ENCODE measurements at places on chromosomes 3 and 15. TPM values are rescaled to one million over a fixed set of nuclear protein-coding genes. Genes with fewer than 3 reads are reported as not detected.

Gene PCOLCE2
- 9.3 TPM for total RNA-seq

DNA sequence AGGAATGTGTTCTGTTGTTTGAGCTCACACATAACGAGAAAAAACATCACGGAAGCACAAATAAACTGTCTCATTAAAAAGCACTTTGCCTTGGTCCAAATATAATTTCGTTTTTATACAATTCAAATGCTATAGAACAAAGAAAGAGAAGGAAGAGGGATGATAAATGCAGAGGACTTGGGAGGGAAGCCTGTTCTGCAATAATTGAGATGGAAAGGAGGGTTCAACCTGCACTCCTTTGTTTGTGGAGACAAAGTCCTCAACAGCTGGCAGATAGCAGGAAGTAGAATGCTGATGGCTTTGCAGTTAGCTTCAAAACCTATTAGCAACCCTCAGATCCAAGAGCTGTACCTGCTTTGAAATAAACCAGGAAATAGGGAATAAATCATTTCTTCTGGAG, 1010.8 kb downstream of the FHIT start:
- no peak for DNase-seq

Gene PARP15
- total RNA-seq, result not detected

DNA sequence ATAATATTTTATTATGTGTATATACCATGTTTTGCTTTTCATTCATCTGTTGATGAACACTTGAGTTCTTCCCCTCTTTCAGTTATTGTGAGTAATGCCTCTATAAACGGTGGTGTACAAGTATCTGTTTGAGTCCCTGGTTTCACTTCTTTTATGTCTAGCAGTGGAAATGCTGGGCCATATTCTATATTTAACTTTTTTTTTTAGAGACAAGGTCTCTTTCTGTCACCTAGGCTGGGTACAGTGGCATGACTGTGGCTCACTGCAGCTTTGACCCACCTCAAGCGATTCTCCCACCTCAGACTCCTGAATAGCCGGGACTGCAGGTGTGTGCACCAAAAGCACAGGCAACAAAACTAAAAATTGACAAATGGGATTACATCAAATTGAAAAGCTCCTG, 19.9 kb downstream of the GOLM2 start:
- DNase-seq, result no peak

GRCh38 chr3:72082776-72083462, 298.0 kb upstream of the PROK2 start:
- DNase-seq, result no peak

Gene DNAH12
- 0.29 TPM for total RNA-seq

DNA sequence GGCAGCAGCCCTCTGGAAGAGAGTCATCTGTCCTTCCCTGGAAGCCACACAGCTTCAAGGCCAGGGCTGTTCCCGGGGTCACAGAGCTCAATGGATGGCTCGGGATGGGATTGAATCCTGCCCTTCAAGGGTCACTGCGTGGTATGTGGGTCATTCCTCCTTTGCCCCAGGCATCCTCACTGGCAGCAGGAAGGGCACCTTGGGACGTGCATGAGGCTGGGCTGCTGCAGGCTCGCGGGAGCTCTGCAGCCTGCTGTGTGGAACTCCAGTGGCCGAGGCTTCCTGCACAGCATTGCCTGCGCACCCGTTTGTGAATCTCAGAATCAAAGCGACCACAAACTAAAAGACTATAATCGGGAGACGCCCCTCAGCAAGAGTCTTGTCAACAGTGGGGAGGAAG, 60.7 kb downstream of the PCSK6 start:
- no peak for DNase-seq

Gene PBRM1
- 69.0 TPM for total RNA-seq

GRCh38 chr15:90037511-90037860, 36.4 kb downstream of the ZNF710 start:
- DNase-seq, result no peak
